ENCODE measurements at places on chromosomes 7 and 10. TPM values are rescaled to one million over a fixed set of nuclear protein-coding genes. Genes with fewer than 3 reads are reported as not detected.

DNA sequence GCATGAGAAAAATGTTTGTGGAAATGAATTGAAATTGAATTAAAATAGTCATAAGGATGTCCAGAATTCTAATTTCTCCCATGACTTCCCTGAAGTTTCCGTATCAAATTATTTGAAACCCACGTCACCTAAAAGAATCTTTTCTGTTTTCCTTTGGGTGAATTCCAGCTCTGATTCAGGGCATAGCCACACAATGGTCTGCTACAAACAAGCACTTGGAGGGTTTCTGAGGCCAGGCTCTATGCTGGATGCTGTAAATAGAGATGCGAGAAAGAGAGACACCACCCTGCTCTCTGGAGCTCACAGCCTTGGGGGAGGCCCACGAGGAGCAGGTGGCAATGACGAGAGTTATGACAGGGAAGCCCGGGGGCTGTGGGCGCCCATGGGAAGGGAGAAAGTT lies 33.6 kb downstream of the GHRHR start:
- DNase-seq: no peak

DNA sequence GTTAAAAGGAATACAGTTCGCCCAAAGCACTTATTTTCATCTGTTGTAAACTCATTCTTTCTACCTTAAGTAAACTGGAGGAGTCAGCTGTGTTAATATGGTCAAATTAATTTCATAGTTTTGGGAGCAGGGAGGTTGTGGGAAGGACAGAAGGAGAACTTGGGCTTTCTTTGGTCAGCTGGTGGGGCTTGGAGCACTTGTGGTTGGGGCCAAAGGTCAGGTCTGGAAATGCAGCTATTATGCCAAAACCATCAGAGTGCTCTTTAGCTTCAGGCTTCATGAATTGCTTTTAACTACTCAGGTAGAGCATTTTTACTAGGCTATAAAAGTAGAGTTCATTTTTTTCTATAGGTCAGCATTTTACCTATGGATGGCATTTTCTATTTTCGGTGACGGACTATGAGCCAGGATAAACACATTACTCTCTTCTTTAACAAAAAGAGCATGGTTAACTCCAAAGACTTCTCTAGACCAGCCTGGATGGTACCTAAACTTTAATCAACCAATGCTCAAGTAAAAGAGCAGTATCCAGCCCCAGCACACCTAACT lies 30.0 kb downstream of the STEAP4 start:
- DNase-seq: no peak

MACC1 gene
- polyA plus RNA-seq: not detected

GRCh38 chr7:117673367-117673766 lies 193.5 kb downstream of the CFTR start:
- DNase-seq: no peak

DNA sequence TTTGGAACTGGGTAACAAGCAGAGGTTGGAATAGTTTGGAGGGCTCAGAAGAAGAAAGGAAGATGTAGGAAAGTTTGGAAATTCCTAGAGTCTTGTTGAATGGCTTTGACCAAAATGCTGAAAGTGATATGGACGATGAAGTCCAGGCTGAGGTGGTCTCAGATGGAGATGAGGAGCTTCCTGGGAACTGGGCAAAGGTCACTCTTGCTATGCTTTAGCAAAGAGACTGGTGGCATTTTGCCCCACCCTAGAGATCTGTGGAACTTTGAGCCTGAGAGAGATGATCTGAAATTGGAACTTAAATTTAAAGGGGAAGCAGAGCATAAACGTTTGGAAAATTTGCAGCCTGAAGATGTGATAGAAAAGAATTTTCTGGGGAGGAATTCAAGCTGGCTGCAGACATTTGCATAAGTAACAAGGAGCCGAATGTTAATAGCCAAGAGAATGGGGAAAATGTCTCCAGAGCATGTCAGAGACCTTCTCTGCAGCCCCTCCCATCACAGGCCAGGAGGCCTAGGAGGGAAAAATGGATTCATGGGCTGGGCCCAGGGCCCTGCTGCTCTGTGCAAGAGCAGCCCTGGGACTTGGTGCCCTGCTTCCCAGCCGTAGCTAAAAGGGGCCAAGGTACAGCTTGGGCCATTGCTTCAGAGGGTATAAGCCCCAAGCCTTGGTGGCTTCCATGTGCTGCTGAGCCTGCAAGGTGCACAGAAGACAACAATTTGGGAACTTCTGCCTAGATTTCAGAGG lies 3.6 kb downstream of the PDSS1 start:
- DNase-seq: no peak

- DNase-seq: no peak
Observed at GRCh38 chr10:72098301-72098835, 10.0 kb upstream of the SPOCK2 start.
